Fibroblast of mammary gland (primary cell): ENCODE measurements at places on chromosomes 3 and 15.

GRCh38 chr3:174776123-174776522 lies 83.0 kb upstream of the NAALADL2 start:
- DNase-seq = no peak

GRCh38 chr3:39362192-39362591 lies 21.0 kb upstream of the SLC25A38 start:
- no peak for DNase-seq

GRCh38 chr3:158058495-158059130 lies 47.6 kb downstream of the SHOX2 start:
- DNase-seq = no peak

- no peak for DNase-seq
Measured at GRCh38 chr3:31421314-31422048, 111.2 kb upstream of the STT3B start.

GRCh38 chr3:70264122-70264780 lies 48.2 kb downstream of the MDFIC2 start:
- DNase-seq = peak; percentile 31

GRCh38 chr15:93610944-93611343 lies 521.9 kb upstream of the RGMA start:
- peak; percentile 26 for DNase-seq

GRCh38 chr15:83396101-83396500 lies 51.0 kb upstream of the SH3GL3 start:
- DNase-seq = no peak

GRCh38 chr15:67601073-67601472 lies 58.6 kb downstream of the MAP2K5 start:
- DNase-seq = peak; percentile 15

- no peak for DNase-seq
Measured at GRCh38 chr15:61888074-61888780, 172.0 kb downstream of the VPS13C start.

DNA sequence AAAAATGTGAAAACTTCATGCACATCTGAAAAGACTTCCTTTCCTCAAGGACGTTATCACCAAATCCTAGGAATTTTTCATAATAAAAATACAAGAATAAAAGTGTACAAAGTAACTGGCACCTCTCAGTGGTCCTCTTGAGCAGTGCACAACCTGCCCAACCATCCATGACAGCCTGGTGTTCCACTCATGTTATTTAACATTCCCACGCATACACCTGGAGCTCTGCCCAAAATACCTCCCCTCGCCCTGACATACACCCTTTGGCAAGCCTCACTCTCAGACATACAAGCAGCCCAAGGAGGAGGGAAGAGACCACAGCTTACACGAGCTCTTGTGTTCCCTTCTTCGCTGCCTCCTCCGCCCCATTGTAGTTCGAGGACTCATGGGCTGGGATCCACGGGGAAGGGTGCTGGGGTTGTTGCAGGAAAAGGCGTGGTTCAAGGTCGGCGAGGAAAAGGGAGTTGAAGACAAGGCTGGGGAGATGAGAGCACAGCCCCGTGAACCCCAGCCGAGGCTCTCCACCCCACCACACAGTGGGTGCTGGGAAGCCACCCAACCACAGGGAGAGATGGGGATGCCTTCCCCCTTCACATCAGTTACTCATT lies 23.3 kb downstream of the GRIP2 start:
- DNase-seq = no peak

- DNase-seq = peak; percentile 74
Measured at GRCh38 chr3:190883973-190884832, 21.7 kb upstream of the GMNC start.

DNA sequence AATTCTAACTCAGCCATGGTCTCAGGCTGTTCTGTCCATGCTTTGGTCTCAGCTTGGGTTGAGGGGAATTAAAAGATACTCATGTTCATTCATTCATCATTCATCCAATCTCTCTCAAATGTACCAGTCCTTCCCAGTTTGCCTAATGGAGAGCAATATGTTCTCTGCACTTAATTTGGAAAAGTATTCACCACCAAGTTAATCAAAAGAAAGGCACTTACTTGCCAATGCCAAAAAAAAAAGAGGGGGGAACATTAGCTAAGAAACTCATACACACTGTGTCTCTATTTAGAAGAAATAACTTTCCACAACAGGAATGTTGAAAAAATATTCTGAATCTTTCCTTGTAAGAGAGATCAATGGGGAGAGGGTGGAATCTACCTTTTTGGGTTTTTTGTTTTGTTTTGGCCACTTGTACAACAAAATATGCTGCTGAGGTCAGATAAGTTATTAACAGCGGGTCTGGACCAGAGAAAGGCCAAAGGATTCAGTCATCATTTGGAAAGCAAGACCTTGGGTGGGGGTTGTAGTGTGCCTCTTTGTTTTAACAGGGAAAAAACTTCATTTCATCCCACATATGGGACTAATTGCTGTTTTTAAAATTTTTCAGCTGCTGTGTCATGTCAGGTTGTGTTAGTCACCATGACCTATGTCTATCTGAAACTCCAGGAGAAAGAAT lies 152.3 kb downstream of the FBN1 start:
- peak; percentile 98 for DNase-seq

DNA sequence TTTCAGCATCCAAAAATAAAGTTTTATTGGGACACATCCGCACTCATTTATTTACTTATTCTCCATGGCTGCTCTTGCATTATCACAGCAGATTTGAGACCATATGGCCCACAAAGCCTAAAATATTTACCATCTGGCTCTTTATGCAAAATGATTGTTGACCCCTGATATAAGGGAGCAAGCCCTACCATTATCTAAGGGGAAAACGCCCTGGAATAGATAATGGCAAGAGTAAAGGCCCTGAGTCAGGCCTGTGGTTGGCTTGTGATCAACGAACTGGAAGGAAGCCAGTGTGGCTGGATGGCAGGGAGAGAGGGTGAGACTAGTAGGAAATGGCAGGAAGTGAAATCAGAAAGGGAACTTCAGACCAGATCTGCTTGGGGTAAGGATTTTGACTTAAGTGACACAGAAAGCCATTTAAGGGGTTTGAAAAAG lies 24.6 kb upstream of the DMXL2 start:
- DNase-seq = peak; percentile 69

DNA sequence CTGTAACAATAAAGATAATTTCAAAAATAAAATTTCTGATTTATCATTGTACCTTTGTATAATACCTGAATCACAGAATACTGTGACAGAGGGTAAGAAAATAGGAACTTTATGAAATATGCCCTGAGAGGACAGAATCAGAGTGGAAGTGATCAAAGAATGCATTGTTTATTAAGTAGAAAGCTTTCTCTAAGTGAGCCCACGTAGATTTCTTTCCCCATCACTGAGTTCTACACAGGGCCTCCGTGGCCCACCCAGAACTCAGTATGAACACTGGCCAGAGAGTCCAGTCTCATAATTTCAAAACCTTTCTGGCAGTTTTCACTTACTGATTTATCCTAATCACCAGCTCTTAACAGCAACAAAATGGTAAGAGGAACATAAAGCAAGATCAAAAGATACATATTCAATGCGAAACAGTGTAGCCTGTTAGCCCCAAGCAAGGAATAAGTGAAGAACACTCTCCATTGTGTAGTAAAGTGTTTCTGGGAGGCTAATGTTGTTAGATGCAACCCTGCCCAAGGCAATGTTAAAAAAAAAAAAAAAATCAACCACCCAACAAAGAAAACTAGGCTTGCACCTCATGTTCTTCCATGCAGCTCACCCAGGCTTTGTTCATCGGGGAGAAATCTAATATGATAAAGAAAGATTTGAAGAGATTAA lies 341.3 kb downstream of the LSAMP start:
- DNase-seq = no peak

DNA sequence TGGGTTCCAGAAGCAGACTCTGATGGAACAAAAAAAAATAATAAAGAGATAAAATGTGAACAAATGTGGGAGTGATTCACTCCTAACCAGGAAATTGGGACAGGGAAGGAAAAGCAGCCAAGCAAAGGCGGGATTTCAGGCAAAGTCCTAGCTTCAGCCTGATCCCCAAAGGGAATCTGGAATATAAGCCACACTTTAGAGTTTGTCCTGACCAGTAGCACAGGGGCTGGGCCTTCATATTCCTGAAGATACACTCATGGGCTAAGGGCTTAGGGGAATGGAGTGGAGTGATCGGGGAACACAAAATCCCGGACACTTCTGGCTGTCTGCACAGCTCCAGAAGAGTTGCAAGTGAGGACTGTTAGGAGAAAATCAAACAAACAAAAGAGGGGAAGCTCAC lies 135.0 kb upstream of the COL8A1 start:
- DNase-seq = peak; percentile 55

- peak; percentile 30 for DNase-seq
Measured at GRCh38 chr3:10551821-10552630, 46.6 kb upstream of the ATP2B2 start.

- peak; percentile 51 for DNase-seq
Measured at GRCh38 chr3:156211583-156211982, 91.2 kb downstream of the KCNAB1 start.

GRCh38 chr15:63111481-63111880 lies 10.2 kb upstream of the LACTB start:
- no peak for DNase-seq

GRCh38 chr3:38604246-38604645 lies 45.2 kb downstream of the SCN5A start:
- DNase-seq = no peak

DNA sequence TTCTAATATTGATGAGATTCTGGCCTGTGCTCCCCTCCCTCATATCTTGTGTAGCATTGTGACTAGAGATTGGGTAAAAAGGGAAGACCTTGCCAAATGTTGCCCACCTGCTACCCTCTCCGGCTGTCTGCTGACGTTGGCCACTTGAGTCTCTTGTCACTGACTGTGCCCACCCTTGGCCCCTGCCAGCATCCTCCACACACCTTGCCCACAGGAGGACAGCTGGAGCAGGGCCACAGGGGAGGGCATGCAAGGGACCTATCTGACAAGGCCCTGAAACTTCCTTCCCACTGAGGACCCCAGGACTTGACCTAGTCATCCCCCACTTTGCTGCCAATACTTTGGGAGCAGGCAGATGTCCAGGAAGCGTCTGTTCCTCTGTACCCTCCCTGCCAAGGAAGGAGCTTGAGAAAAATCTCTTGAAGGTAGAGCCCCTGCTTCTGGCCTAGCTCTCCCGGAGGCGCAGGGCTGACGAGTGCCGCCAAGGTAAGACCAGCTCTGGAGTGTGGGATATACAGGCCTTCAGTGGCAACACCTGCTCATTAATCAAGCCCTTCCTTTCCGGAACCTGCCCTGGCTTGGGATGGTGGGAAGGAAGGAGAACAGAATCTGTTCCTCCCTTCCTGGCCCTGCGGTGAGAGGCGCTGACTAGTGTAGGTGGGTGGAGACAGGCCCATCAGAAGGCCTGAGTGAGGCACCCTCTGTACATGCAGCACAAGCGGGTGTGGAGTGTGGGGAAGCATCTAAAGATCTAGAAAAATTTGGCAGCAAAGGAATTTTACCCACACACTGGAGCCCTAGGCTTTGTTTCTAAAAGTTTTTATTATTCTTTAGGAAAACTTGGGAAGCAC lies 4.9 kb upstream of the PAK6 start:
- no peak for DNase-seq

DNA sequence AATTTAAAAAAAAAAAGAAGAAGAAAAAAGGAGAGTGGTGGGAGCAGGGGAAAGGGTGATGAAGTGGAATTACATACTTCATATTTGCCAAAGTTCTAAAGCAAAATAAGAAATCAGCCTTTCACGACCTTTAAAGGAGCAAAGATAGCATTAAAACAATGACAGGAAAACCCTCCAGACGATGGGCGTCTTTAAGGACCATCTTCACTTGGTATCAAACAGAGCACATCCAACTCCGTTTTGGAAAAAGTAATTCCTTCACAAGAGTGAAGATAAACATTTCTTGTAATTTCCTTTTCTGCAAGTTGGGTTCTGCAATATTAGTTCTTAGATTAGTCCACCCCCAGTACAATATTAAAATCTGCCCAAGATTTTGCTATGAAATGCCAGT lies 32.8 kb downstream of the FRMD4B start:
- no peak for DNase-seq

DNA sequence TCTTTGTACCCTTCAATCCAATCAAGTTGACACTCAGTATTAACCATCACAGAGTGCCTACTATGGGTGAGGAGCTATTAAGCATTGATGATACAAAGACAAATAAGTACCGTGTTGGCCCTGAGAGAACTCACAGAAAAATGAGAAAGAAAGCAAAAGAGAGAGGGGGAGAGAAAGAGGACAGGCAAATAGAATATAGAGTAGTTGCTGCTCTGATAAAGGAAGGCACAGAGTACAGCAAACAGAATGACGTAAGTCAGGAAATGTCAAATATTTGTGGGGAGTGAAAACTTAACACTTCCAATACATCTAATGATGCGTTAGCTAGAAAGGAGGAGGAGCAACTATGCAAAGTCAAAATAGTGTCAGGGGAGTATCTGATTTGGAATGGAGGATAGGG lies 320.6 kb upstream of the KCNH8 start:
- DNase-seq = no peak

DNA sequence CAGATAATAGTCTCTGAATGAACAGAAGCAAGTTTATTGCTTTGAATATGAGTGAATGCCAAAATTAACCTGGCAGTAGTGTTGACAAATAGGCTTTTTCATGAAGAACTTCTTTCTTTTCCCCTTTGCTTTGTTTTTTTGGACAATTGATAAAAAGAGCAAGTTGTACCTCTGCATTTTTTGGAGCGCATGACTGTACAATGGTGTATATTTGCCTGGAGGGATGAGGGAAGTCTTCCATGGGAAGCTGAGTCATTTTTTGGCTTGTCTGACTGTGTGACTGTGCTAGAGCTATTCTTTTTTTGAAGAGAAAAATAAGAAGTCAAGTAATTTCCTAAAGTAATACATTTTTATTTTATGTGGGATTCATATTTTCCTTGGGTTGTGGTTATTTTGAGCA lies 186.9 kb downstream of the KLHL25 start:
- peak; percentile 91 for DNase-seq

DNA sequence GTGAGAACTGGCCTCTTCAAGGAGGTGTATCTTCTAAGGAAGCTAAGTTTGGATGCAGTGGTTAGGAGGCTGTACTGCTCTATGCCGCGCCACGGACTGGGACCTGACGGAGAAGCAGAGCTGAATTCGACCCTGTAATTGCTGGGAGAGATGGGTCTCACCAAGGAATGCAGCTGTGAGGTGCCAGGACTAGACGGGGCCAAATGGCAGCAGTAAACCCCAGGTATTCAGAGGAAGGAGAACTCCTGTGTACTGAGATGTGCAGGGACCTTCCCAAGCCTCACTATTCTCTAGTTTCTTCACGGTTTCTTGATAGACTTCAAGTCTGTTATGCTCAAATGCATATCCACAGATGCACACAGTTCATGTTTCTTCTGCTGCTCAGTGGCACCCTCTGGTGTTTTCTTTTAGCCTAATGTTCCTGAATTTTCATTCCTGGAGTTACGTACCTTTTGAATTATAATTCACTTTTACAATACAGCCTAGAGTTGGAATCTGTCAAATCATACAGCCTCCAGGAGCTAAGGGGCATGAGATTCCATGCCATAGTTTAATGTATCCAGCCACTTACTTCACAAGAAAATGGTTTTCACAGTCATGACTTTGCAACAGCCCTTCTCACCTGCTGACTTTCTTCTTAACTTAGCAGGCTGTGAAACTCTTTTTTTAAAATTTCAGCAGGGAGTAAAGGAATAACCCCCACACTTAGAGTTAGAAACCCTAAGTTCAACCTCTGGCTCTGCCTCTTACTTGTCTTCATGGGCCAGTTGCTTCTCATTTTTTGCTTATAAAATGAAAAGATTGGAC lies 61.8 kb downstream of the GLDN start:
- DNase-seq = peak; percentile 66
